ENCODE measurements at places on chromosomes 11 and 22. TPM values are rescaled to one million over a fixed set of nuclear protein-coding genes. Genes with fewer than 3 reads are reported as not detected.

The PRDM10 gene
- 14.9 TPM for total RNA-seq

The FJX1 gene
- total RNA-seq, result 5.8 TPM

The SIAE gene
- 24.8 TPM for total RNA-seq

The SVIP gene
- 19.9 TPM for total RNA-seq

The RASGRP2 gene
- total RNA-seq, result 52.6 TPM

The PARVA gene
- 137 TPM for total RNA-seq

The SUSD2 gene
- 11.2 TPM for total RNA-seq

The MFNG gene
- 35.4 TPM for total RNA-seq

The JAM3 gene
- 94.9 TPM for total RNA-seq

The GRAMD1B gene
- 4.6 TPM for total RNA-seq

The ANKK1 gene
- total RNA-seq, result 0.16 TPM

The NXPE1 gene
- not detected for total RNA-seq

The KRTAP5-11 gene
- not detected for total RNA-seq

The TRIM48 gene
- total RNA-seq, result not detected

The CRYAB gene
- total RNA-seq, result 323 TPM

The CABP4 gene
- 2.4 TPM for total RNA-seq

The CRYBB1 gene
- 1.4 TPM for total RNA-seq

The MPZL3 gene
- total RNA-seq, result 1.6 TPM

The C22orf31 gene
- total RNA-seq, result not detected

The KLHL22 gene
- total RNA-seq, result 29.9 TPM

The WBP2NL gene
- total RNA-seq, result 0.81 TPM

The SERHL2 gene
- 2.0 TPM for total RNA-seq

The CD248 gene
- total RNA-seq, result 118 TPM

The FERMT3 gene
- 35.6 TPM for total RNA-seq

The SLC25A18 gene
- total RNA-seq, result 0.52 TPM

Measured in aorta (tissue), 5 donors.